Inflammatory macrophage treated with lipopolysaccharide for 1 hour (primary cell): ENCODE measurements at places on chromosomes 12 and 14.
A peak's percentile ranks its signal among the peaks of the same experiment; 100 is the strongest.

DNA sequence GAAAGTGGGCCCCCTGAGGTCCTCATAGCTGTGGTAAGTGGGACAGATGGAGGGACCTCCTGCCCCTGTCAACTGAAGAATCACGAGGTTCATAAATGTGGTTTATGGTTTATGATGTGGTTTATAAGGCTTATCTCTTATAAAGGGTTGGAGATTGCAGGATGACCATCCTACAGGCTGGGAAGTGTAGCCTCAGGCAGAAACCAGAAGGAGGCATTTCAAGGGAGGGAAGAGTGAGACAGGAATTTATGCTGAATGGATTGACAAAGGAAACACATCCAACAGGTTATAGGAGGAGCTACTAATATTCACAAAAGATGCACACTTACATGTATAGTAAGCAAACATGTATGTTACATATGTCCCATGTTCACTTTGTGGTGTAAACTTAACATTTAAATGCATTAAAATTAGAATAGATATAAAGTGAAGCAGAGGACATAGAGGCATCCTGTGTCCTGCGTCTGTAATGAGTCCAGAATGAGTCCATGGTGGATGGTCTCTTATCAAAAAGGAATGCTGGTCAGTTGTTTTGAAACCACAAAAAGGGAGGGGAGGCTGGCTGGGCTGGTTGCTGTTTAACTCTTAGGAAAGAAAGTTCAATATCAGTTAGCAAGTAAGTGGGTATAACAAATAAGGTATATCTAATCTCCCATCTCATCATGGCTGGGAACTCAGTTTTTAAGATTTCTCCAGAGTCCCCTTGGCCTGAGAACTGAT, 149.0 kb upstream of the RMST start:
- no peak for DNase-seq

- DNase-seq = no peak
These were observed 60.6 kb downstream of the NOC4L start for GRCh38 chr12:132204793-132205270.

DNA sequence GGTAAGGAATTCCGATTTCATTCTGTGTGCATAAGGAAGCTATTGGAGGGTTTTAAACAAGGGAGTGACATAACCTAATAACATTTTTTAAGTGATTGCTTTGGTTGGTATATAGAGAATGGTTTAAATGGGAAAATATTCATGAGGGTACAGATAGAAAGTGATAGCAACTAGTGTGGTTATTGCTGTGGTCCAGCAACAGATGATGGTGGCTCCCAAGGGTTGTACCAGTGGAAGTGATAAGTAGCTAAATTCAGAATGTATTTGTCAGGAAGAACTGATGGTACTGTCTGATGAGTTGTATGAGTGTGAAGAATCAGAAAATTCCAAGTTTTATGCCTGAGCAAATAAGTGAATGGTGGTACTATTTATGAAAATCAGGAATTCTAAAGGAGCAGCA, 2.6 kb upstream of the CNOT2 start:
- no peak for DNase-seq

- no peak for DNase-seq
These were observed 73.9 kb downstream of the NEDD1 start for GRCh38 chr12:96980991-96981414.

- no peak for DNase-seq
These were observed 96.2 kb downstream of the KICS2 start for GRCh38 chr12:64125913-64126312.

GRCh38 chr14:37870170-37870569, 274.7 kb downstream of the TTC6 start:
- DNase-seq = no peak

GRCh38 chr12:81369175-81369574, 291.3 kb downstream of the ACSS3 start:
- no peak for DNase-seq

DNA sequence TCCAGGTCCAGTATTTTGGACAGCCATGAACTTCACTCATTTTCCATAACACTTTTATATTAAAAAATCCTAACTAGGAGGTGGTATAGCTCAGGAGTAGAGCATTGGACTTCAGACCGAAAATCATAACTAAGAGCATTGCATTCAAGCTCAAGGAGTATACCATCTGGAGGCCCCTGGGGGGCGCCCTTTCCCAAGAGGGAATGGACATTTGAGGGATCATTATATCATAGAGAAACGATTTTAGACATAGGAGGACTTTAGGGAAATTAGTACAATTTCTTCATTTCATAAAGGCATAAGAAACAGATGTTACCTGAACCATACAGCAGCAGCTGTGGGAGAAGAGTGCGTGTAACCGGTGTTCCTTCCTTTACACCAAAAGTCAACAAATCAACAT, 5.2 kb upstream of the ATG14 start:
- DNase-seq = no peak

GRCh38 chr14:31785574-31785973, 224.4 kb downstream of the NUBPL start:
- DNase-seq = no peak

- no peak for DNase-seq
These were observed 266.2 kb downstream of the KTN1 start for GRCh38 chr14:55845963-55846825.

GRCh38 chr12:50603817-50604639, 99.2 kb downstream of the DIP2B start:
- no peak for DNase-seq

DNA sequence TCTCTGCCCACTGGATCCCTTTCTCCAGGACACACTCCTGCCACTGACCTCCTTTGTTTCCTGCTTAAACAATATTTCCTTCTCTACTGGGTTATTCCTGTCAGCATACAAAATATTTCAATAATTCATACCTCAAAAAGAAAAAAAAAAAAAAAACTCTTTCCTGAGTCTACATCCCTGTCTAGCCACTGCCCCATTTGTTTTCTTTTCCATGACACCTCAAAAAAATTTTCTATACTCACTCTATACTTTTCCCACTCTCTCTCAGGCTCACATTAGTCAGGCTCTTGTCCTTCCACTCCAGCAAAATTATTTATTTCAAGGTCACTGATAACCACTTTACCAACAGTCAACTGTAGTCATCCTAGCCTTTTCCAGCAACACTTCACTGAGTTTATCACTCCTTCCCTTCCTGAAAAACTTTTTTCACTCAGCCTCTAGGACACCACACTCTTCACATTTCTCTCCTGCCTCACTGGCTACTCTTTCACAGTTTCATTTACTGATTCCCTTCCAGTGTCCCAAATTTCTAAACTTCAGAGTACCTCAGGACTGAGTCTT, 29.4 kb upstream of the GXYLT1 start:
- DNase-seq = no peak

DNA sequence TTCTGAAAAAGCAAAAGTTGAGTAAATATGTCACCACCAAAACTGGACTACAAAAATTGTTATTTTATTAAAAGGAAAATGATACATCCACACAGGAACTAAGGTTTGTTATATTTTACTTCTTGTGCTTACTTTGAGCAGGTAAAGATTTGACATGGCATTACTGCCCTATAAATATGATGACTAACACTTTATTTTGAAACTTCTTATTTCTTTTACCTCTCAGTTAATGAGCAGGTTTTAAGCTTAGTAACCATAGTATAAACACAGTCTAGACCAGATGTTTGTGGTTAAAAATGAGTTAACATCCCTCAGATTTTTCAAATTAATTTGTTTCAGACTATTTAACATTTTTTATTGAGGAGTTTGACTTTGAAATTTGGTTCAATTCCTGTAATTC, 862.5 kb upstream of the USP15 start:
- DNase-seq = no peak

GRCh38 chr14:104770851-104771272, 17.9 kb downstream of the SIVA1 start:
- peak; percentile 14 for DNase-seq

DNA sequence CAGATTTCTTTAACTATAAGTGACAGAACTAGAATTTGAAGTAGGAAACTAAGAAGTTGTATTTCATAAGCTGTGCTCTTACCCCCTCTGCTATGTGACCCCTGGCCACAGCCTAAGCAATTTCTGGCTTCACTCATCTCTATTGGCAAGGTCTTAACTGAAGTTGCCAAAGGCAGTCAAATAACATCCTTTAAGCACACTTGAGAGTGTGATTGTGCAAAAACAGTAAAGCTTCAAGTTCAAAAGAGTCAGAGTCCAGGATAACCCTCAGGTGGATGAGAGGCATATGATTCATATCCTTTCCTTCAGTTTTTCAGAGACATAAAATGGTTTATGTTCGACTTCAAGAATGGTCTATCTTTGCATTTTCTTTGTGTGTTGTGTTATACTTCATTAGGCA, 45.2 kb downstream of the GRIP1 start:
- no peak for DNase-seq

DNA sequence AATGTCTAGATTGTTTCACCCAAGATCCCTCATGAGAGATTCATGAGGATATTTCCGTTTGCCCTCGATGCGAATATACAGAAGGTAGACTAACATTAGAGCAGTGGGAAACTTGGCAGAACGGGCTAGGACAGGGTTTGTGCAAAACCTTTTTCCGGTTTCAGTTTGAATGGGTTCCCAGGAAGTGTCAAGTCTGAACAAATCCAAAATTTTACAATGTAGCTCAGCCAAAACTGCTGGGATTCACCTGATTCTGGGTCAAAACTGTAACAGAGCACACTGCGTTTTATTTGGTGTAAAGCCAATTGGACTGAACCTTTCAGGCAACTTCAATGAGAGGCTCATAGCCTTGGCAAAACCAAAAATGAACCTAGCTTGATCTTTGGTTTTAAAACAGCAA, 337.8 kb upstream of the DIO2 start:
- no peak for DNase-seq

- no peak for DNase-seq
These were observed 403.7 kb downstream of the SLC6A15 start for GRCh38 chr12:84508851-84509260.

GRCh38 chr12:50182461-50182860, 15.3 kb upstream of the CERS5 start:
- no peak for DNase-seq

DNA sequence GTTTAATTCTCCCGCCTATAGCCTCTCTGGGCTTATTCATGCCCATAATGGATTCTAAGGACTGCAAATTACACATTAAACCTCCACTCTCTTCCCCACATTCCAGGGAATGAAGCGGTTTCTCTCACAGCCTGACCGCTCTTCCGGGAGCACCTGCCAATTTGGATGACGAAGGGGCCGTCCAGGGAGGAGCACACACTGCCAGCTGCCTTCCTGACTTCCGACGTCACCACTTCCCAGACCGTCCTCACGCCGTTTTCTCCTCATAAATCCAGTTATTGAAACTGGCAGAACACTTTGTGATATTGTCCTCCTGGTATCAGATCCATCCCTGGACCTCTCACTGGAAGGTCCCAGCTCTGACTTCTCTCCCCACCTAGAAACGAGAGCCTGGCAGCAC, 87.6 kb downstream of the GCH1 start:
- no peak for DNase-seq

- no peak for DNase-seq
These were observed at the start of gene KIF26A for GRCh38 chr14:104138098-104138717. KIF26A (plus strand) TSS chr14:104138587; CDS start chr14:104138723, 136 bp downstream.

DNA sequence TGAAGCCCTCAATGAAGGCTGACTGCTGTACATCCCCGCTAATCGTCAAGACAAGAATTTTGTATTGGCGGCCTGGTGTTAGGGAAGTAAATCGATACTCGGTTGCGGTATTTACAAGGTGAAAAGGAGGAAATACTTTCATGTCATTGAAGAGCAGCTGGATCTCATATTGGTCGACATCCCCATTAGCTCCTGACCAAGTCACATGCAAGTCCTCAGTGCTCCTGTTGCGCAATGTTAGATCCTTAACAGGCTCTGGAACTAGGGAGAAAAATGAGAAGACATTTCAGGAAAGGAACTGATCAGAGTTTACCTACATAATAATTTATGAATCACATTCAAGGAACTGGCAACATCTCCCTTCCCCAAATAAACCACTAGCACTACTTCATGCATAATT, 66.2 kb downstream of the PTPRB start:
- no peak for DNase-seq

GRCh38 chr14:95309261-95310051, 10.3 kb downstream of the CLMN start:
- no peak for DNase-seq

DNA sequence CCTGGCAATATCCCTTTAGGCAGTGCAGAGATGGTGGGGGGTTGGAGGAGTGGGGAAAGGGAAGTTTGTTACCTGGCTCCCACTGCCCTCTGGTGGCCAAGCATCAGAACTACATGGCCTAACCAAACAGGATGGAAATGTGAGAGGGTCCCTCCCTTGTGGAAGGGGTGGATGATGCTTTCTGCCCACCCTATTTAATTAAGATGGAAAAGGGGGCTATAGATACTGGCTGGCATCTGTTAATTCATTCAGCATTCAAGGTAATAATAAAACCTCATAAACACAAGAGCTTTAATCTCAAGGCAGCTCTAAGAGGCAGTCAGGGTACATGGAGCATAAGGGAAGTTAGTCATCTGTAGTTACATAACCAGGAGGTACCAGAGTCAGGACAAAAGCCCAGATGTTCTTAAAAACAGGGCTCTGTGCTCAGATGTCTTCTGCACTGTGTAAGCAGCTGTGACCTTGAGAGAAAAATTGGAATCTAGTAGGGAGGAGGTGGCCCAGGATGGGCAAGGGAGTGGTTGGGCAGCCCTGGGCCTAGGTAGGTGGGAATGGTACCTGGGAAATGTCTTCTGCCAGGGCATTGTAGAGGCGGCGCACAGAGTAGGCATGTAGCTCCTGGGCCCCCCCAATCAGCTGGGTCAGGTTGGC, 4.6 kb downstream of the AP1G2 start:
- DNase-seq = peak; percentile 58

DNA sequence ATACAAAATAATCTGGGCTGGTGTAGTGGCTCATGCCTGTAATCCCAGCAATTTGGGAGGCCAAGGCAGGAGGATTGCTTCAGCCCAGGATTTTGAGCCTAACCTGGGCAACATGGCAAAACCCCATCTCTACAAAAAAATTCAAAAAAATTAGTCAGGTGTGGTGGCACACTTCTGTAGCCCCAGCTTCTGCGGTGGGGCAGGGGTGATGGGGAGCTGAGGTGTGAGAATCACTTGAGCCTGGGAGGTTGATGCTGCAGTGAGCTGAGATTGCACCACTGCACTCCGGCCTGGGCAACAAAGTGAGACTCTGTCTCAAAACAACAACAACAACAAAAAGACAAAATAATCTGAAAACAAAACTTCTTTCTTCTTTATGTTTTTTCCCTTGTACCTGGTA, 66.0 kb downstream of the TC2N start:
- DNase-seq = no peak

- no peak for DNase-seq
These were observed 9.1 kb upstream of the RASSF8 start for GRCh38 chr12:25949343-25949742.

DNA sequence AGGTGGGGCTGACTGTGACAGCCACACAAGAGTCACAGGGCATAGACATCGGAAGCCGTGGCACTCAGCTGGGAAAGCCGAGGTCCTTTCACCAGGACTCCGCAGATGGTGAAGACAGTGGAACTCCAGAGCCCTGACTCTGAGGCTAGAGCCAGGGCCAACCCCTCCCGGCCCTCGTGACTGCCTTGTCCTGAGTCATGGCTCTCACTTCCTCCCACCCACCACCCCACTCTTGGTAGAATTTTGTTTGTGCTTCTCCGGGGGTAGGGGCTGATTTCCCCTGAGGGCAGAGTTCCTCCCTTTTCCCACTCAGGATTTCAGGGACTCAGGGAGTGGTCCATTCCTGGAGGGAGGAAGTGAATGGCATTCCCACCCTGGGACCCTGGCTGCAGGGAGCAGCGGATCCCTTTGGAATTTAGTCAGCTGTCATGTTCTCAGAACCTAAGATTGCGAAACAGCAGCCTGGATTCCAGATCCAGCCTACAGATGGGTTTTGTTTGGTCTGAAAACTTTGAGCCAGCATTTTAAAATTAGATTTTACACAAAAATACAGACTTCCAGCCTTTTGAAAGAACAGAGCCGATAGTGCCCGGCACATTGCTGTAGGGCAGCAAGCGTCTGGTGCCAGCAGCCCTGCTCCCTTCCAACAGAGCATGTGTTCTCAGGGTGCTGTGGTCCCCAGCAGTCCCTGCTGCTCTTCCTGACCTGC, 50.7 kb downstream of the TPCN1 start:
- peak; percentile 91 for DNase-seq
